ENCODE measurements at places on chromosomes 1 and 21.

DNA sequence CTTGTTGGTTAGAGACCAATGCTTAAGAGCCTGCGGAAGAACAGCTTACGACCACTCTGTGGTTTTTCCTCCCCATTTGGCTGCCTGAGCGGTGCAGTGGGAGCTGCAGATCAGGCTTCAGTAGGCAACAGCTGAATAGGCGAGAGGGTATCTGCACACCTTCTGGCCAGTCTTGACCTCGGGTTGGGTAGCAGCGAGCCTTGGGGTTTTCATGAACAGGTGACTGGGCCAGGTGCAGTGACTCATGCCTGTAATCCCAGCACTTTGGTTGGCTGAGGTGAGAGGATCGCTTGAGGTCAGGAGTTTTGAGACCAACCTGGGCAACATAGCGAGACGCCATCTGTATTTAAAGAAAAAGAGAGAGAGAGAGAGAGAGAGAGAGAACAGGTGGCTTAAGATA lies 41.0 kb downstream of the NENF start:
- DNase-seq, result no peak

DNA sequence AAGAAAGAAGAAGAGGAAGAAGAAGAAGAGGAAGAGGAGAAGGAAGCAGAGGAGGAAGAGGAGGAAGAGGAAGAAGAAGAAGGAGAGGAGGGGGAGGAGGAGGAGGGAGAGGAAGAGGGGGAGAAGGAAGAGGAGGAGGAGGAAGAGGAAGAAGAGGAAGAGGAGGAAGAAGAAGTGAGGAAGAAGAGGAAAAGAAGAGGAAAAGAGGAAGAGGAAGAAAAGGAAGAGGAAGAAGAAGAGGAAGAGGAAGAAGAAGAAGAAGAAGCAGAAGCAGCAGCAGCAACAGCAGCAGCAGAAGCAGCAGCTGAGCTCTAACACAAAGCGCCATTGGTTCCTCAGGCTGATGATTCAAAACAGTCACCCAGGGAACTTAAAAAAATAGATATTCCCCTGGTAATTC lies 34.0 kb downstream of the DNAI4 start:
- no peak for DNase-seq

GRCh38 chr1:247286134-247286670 lies 30.3 kb downstream of the VN1R5 start:
- no peak for DNase-seq

DNA sequence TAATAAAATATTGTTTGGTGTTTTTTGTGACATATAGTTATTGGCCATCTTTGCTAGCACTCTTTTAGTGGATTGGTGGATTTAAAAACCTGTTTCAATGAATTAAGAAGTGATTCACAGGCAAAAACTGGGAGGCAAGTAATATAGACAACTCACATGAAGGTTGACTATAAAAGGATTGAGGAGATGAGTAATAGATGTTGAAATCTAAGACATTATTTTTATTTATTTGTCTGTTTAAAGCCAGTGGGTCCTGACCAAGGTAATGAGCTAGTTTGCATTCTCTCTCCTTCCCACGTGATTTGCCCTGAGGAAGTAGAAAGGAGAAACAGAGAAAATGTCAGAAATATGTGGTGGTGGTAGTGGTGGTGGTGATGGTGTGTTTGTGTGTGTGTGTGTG lies 351.5 kb upstream of the ZP4 start:
- no peak for DNase-seq

DNA sequence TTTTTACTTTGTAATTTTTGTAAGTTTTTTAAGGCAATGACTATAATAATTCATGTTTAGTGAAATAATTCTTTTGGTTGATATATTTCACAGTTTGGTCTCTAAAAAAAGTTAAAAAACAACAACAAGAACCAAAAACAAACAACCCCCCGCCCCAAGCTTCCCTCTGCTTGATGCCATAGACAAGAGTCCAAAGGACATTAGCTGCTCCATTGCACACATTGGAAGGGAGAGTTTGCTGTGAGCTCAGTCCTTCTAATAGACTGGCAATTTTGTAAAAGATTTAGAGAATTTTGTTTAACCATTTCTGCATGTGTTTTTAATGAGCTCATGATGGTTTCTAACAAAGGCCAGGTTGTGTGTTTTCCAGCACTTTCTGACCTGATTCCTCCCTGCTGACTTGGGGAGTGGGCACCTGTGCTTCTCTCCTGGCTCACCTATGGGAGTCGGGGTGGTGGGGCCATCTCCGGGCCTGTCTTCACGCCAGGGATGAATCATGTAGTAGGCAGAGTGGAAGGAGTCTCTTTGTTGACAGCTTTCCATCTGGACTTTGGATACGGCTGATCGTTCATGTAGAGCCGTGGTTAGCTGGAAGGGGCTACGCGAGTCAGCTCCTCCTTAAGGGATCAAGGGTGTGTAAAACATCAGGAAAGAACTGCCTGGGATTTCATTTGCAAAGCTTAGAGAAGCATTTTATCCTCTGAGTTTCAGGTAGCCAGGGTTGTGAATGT lies 14.1 kb downstream of the ZBTB18 start:
- DNase-seq, result no peak

- DNase-seq, result no peak
Observed at GRCh38 chr1:183339556-183340167, 78.5 kb downstream of the NMNAT2 start.

GRCh38 chr1:37146071-37146470 lies 111.8 kb upstream of the GRIK3 start:
- no peak for DNase-seq

GRCh38 chr1:185152187-185152767 lies 4.5 kb downstream of the TRMT1L start:
- DNase-seq, result no peak

DNA sequence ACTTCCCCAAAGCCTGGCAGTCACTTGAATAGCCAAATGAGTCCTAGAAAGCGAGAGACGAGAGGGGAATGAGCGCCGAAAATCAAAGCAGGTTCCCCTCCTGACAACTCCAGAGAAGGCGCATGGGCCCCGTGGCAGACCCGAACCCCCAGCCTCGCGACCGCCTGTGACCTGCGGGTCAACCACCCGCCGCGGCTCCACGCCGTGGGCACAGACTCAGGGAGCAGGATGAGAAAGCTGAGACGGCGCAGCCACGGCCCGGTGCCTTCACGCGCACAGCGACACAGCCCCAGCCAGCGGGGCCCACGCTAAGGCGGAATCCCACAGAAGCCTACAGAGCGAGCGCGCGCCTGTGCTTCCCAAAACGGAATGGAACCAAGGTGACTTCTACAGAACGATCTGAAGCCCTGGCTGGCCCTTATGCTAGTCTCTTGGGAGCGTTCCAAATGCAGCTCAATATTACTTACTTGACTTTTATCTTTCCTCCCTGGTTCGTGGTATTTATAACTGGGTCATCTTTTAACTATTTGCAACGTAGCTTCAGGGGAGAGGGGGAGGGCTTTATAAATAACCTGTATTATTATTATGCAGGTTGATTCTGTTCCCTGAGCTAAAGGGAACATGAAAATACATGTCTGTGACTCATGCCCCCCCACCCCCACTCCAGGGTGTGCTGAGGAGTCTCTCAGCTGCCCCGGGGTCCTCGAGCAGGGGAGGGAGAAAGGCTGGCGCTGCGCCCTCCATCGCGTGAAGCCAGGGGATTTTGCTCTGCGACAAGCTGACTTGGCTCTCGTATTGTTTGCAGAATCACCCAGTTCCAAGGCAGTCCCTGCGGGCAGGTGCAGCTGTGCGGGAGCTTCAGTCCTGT lies 1.7 kb downstream of the TSPEAR start:
- no peak for DNase-seq

DNA sequence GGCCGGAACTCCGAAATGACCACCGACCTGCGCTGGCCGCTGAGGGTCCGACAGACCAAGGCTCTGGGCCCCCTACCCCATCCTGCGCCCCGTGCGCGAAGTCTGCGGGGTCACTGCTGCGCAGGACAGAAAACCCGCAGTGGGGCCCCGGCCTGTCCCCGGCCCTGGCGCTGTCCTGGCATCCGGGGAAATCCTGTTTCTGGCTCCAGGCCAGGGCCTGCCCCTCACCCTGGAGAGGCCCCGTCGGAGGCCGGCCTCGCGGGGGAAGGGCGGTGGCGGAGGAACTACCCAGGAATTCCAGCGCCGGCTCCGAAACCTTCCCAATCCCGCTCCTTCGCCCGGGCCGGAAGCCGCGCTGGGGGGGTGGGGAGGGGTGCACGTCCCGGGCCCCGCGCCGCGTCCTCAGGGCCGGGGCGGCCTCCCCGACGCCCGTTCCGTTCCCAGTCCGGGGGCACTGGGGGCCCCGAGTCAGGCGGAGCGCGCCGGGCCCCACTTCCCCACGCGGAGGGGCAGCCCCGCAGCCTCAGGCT lies 77.0 kb downstream of the MORN1 start:
- peak; percentile 73 for DNase-seq

- DNase-seq, result no peak
Observed at GRCh38 chr1:246651012-246651695, 73.1 kb upstream of the SCCPDH start.

DNA sequence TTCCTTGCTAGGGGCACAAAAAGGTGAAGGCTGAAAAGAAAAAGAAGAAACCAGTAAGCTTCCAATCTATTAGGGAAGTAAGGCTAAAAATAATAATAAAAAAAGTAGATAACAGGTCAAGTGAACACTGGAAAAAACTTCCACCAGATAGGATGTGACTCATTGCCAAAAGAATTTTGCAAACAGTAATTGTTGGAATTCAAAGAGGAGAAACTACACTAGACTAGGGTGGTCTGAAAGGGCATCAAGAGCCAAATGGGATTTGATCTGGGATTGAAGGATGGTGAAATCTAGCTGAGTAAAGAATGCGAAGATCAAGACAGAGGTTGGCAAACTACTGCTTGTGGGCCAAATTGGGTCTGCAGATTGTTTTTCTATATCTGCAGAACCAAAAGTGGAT lies 6.0 kb upstream of the ST6GALNAC3 start:
- DNase-seq, result peak; percentile 5

- no peak for DNase-seq
Observed at GRCh38 chr1:6111571-6111970, 65.9 kb downstream of the KCNAB2 start.

- DNase-seq, result no peak
Observed at GRCh38 chr1:28782011-28782410, 30.0 kb upstream of the OPRD1 start.
